ENCODE measurements at places on chromosomes 2 and 18. TPM values are rescaled to one million over a fixed set of nuclear protein-coding genes. Genes with fewer than 3 reads are reported as not detected.

GRCh38 chr2:118539290-118539689 lies 308.2 kb downstream of the EN1 start:
- no peak for DNase-seq

DNA sequence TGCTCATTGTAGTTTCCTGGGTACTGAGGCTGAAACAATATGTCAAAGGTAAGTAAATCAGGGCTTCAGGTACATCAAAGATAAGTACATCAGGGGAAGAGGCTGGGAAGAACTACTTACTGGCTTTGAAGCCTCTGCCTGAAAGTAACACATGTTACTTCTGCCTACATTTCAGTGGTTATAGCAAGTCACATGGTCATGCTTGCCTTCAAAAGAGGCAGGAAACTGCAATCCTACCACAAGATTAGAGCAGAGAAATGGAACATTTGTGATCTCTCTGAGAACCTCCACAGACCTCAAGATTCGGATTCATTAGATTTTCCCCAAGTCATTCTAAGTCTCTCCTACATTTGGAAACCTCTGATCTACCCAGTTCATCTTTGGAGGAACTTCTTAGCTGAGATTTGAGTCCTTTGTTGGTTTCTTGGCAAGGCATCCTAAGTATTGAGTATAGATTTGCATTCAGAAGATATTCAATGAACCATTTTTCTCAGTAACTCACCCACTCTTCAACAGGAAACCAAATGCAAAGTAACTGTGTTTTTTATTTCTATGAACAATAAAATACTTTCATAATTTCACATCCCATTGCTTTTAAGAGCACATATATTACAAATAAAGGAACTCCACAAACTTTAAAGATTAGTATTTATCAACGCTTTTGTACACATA lies 48.5 kb upstream of the CCDC195 start:
- DNase-seq = no peak

DNA sequence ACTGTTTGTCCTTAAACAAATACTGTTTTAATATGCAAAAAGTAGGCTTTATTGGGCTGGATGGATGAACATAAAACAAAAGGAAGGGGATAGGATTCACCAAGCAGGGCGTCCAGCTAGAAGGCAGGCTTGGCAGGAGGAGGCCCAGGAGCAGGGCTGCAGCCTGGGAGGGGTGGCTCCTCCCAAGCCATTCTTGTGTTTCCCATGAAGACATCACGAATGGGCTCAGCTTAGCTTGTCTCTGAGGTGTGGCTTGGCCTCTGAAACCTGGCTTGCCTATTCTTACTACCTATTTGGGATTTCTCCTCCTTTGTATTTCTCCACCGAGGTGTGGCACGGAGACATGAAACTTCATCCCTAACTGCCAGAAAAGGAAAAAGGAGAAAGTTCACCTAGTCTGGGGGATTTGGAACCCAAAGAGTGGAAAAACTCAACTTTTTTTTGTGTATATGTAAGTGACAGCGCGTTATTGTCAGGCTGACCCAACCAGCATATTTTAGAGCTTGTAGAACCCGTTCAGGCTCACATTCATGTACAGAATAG lies 481.9 kb upstream of the SPRED2 start:
- DNase-seq = no peak

DNA sequence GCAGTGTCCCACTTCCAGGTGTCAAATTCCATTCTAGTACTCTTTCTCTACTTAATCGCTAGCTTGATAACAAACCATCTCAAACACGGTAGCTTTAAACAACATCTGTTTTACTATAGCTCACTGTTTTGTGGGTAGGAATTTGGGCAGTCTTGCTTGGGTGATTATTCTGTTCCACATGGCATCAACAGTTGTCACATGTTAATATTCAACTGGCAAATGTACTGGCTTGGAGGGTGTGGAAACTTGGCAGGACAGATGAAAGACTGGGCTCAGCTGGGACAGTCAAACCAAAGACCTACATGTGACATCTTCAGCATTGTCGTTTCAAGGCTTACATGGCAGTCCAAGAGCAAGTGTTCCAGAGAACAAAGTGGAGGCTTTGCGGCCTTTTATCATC lies 241.8 kb downstream of the PTH2R start:
- no peak for DNase-seq

Gene SKOR2
- not detected for total RNA-seq

DNA sequence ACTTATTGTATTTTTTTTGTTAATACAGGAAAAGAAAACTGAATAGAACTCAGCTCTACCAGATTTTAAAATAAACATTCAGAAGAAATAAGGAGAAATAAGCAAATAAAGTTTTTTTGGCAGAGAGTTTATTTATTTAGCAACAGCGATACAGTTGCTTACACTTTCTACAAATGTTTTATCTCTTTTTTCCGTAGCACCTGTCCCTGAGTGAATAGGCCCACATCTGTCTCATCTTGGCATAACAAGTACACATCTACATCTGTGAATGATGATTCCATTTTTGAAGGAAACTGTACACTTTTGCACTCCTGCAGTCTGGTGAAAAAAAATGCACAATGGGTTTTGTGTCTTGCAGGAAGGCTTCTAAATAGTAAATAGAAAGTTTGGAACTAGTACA lies 783.6 kb upstream of the ZEB2 start:
- DNase-seq = no peak

DNA sequence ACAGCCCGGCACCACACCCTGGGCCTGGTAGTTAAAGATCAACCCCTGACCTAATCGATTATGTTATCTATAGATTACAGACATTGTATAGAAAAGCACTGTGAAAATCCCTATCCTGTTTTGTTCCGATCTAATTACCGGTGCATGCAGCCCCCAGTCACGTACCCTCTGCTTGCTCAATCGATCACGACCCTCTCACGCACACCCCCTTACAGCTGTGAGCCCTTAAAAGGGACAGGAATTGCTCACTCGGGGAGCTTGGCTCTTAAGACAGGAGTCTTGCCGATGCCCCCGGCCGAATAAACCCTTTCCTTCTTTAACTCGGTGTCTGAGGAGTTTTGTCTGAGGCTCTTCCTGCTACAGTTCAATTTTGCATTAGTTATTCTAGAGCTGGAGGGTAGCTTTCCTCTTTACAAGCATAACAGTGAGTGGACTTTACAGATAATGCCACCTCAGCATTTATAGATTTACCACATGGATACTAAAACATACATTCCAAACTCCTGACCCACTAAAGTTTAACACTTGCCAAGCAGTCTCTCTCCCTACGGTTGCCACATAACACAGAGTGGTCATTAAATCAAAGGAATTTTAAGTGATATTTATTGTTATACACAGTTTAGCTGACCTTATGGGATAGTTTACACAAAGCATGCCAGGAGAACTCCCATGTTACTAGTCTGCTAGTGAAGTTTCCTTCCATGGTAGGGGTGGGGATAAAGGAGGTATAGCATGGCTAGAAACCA lies 101.0 kb downstream of the EVA1A start:
- no peak for DNase-seq

DNA sequence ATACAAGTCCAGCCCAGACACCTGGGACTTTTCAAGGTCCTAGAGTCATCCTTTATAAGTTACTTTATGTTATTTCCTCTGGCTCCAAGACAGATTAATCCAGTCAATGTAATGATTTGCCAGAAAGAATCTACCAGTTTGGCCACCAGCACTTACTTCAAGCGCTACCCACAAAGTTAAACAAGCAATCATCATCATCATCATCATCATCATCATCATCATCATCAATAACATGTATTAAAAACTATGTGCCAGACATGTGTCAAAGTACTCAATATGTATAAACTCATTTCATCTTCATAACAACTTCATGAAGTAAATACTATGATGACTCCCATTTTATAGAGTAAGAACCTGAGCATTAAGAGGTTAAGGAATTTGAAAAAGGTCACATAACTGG lies 64.3 kb downstream of the LRP2 start:
- no peak for DNase-seq

- no peak for DNase-seq
Observed at GRCh38 chr18:61992923-61993322, 100.1 kb upstream of the RNF152 start.

Gene ABCB11
- total RNA-seq = 0.11 TPM

DNA sequence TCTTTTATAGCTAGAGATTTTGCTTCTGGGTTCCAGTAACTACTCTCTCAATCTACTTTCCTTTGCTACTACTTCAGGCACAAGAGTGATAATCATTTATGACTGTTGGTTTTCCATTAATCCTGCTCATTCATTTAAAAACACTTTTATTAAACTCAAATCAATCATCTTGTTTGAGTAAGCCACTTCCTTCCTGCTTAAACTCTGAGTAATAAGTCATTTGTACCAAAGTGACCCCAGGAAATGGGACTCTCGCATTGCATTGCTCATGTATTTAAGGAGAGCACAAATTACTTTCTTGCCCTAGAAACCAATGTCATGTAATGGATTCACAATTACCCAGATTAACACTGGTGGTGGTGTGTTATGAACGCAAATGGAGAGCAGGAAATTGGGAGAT lies 270.7 kb upstream of the HNMT start:
- no peak for DNase-seq

Gene FBXO15
- total RNA-seq = 1.1 TPM

Gene RTP5
- not detected for total RNA-seq

Gene LCT
- not detected for total RNA-seq

Gene KIF5C
- 10.8 TPM for total RNA-seq

GRCh38 chr2:180655393-180655792 lies 325.0 kb upstream of the UBE2E3 start:
- DNase-seq = no peak

- DNase-seq = no peak
Observed at GRCh38 chr2:106584304-106584954, 97.3 kb downstream of the CD8B2 start.

Measured in urinary bladder (tissue), 4 donors.